NCI-H1092 treated with DMSO at 0.1 percent for 48 hours (cell line): ENCODE measurements at places on chromosomes 11 and 22.

DNA sequence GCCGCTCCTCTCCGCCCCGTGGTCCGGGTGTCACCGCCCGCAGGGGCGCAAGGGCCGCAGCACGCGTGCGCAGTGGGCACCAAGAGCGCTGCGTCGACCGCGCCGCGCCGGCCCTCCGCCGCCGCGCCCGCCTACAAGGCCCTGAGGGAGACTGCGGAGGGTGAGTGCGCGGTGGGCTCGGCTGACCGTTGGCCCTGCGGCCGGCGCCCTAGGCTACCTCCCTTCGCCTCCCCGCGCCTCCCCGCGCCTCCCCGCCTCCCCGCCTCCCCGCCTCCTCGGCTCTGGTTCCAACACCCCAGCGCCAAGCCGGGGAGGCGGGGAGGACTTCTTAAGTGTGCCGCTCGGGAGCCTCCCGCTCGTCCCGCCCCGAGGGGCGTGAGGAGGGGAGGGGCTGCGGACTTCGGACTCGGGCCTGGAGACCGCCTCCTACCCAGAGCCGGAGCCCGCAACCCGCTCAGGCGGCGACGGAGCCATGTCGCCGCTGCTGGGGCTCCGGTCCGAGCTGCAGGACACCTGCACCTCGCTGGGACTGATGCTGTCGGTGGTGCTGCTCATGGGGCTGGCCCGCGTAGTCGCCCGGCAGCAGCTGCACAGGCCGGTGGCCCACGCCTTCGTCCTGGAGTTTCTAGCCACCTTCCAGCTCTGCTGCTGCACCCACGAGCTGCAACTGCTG, at the start of gene AQP11:
AQP11 (plus strand) TSS at position 433 of the 673 bp plus-strand sequence; CDS start at position 473, 40 bp downstream.
- DNase-seq, result peak; percentile 93

GRCh38 chr11:107043242-107044006, 25.1 kb upstream of the GUCY1A2 start:
- DNase-seq, result no peak

DNA sequence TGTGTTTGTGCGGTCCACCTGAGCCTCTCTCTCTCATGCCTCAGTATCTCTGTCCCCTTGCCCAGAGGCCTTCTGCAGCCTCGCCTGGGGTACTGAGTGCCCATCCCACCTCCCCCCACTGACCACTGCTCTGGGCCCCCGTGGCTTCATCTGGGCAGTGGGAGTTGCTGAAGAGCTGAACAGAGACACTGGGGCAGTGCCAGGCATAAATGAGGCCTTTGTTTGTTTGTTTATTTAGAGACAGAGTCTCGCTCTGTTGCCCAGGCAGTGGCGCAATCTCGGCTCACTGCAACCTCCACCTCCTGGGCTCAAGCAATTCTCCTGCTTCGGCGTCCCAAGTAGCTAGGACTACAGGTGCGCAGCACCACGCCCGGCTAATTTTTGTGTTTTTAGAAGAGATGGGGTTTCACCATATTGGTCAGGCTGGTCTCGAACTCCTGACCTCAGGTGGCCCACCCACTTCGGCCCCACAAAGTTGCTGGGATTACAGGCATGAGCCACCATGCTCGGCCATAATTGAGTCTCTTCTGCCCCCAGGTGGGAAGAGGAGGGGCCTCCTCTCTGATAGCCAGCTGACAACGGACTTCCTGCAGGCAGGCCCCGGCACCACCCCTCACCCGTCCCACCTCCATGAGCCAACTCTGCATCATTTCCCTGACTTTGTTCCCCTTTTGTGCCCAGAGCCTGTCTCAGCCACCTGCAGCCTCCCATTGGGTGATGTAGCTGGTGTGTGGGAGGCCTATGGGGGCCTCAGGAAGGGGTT, 9.3 kb downstream of the CRYBB3 start:
- DNase-seq, result no peak

DNA sequence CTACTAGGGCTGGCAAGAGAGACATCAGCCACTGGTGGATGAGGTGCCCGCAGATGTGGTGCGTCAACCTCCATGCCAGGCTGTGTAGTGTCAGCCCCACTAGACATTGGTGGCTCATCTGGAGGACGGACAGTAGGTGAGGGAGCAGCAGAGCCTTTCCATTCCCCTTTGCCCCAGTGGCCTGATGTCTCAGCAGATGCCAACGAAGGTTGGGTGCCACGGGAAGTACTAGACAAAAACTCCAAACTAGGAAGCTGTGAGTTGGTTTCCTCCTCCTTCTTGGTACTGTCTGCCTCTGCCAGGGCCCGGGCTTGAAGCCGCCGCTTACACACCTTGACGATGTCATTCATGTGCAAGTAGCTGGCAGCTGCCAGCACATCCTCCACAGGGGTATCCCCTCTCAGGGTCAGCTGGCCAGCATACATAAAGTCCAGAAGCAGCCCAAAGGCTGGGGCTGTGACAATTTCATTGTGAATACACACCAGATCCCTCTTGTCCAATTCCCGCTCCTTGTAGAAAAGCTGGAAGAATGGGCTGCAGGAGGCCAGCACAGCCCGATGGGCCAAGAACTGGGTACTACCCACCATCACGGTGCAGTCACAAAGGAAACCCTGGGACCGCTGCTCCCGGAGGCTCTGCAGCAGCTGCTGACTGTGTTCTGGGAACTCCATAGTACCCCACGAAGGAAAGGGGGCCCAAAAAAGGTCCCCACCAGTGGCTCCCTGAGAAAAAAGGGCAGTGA, 795 bp downstream of the ZBTB3 start:
- no peak for DNase-seq

DNA sequence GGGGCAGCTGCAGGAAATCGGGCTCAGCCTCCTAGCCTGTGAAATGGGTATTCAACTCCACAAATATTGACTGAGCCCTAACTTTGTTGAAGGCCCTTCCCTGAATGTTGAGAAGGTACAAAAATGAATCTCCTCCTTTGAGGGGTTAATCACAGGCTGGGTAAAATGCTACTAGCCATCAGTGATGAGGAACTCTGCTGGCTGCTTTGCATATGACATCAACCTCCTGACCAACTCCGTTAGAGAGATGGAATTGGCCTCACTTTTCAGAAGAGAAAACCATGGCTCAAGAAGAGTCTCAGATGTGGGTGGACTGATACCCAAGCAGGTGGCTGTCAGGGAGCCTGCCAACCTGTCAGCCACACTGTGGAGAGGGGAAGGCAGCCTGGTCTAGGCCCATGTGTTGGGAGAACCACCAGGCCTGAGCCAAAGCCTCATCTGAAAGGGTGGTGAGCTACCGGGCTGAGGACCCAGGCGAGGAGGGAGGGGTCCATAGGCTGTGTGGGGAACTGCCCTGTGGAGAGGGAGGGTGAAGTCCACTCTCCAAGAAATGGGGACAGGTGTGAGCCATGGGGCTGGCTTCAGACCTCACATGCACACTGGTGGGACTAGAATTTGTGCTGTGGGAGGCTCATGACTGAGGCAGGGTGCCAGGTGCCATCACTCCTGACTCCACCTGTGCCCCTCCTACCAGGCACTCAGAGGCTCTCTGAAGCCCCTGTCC, 11.8 kb downstream of the CDCA5 start:
- no peak for DNase-seq

GRCh38 chr11:46724088-46724487, 5.1 kb downstream of the F2 start:
- peak; percentile 7 for DNase-seq

- DNase-seq, result no peak
Observed at GRCh38 chr22:22024440-22024839, 41.9 kb upstream of the TOP3B start.

- no peak for DNase-seq
Observed at GRCh38 chr22:48198489-48199459, 1436.3 kb downstream of the TBC1D22A start.

DNA sequence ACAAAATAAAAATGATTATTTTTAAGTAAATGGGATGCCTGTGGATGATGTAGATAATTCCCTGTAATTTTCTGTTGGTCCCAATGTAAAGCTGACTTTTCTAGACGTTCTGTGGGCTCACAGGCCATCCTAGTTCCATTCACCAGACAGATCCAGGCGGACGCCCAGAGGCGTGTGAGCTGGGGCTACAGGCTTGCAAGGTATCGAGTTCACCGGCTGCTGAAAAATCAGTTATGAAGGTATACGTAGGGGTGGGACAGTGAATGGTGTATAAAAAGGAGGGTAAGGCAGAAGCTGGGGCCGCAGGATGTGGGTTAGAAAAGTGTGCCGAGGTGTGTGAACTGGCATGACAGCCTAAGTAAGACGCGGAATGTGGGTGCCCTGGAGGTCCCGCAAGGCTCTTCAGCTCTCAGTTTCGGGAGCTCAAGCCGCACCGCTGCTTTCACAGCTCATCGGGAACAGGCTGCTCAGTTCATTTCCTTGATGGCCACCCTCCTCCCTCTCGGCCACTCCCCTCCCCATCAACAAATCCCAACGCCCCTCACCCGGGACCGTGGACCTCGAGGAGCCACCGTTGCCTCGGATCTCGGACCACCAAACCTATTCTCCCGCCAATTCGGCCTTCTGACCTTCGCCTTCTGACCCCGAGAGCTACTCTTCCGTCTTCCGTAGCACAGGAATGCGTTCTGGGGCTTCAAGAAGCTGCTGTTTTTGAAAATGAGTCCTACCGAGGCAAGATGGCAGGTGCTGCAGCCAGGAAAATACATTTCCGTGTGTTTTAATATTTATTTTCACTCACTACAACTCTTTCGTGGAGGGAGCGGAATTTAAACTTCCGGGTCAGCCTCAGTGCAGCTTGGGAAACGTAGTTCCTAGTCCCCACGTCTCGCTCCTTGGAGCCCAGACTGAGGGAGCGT, at the start of gene XNDC1N:
XNDC1N (minus strand) TSS at position 775 of the 917 bp plus-strand sequence. CDS start 5,241 bp downstream, outside the sequence.
- peak; percentile 99 for DNase-seq

DNA sequence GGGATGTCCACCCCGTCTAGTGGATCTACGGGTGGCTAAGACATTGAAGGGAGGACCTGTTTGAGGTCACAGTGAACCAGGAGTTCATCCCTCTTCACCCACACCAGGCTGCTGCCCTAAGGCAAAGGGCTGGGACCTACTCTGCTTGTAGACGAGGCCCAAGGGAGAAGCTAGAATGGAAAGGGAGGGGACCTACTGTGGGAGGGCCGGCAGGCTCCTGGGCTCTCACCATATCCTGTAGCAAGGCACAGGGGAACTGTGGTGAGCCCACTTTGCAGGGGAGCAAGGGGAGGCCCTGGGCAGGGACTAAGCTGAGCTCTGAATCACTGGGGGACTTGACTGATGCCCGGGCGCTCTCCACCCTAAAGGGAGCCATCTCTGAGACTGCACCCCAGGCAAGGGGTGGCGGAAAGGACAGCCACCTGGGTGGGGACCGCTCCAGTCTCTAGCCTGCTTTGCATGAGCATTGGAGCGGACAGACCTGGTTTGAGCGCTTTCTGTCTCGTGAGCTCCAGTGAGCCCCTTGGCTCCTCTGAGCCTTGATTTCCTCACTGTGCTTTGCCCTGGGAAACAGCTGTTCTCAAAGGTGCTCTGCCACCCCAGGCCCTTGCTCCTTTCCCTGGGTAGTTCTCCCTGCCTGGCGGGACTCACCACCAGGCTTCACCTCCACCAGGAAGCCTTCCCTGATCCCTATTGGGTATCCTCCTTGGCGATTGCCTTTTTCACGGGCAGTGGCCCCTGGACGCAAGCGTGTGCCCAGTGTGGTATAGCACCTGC, 24.2 kb downstream of the PARVG start:
- DNase-seq, result no peak

- no peak for DNase-seq
Observed at GRCh38 chr11:71208011-71208774, 44.2 kb downstream of the SHANK2 start.

GRCh38 chr11:131428853-131429252, 58.4 kb downstream of the NTM start:
- DNase-seq, result no peak

GRCh38 chr22:43342347-43343261, 568 bp downstream of the SCUBE1 start:
- no peak for DNase-seq

DNA sequence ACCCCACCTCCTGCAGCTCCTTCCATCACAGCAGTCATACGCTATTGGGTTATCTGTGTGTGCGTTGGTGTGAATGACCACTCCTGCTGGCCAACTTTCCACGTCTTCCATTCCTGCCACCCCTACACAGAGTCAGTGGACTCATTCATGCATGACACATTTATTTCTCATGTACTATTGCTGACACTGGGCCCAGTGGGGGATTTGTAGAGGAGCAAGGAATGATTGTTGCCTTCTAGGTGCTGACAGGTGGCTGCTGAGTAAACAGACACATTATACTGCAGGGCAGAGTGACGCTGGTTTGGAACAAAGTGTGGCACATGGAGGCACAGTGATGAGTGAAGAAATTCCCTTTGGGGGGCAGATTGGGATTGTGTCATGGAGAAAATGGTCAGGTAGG, 113.9 kb downstream of the CCDC81 start:
- peak; percentile 4 for DNase-seq

GRCh38 chr11:59551659-59552521, 40.6 kb downstream of the OR4D9 start:
- DNase-seq, result no peak

GRCh38 chr11:64924910-64925284, 408 bp downstream of the PPP2R5B start:
- no peak for DNase-seq
